Mesothelial cell of epicardium (in vitro differentiated cells): ENCODE measurements at places on chromosomes 11 and 22. TPM values are rescaled to one million over a fixed set of nuclear protein-coding genes. Genes with fewer than 3 reads are reported as not detected.

ENTHD1 gene
- total RNA-seq: not detected in 3 replicates

RAG2 gene
- not detected in 3 replicates for total RNA-seq

GRCh38 chr11:134533511-134533910 is 121.5 kb upstream of the B3GAT1 start:
- DNase-seq: no peak

- DNase-seq: peak; percentile 81
Measured at GRCh38 chr22:27238935-27239510, 562.5 kb downstream of the MN1 start.

DNA sequence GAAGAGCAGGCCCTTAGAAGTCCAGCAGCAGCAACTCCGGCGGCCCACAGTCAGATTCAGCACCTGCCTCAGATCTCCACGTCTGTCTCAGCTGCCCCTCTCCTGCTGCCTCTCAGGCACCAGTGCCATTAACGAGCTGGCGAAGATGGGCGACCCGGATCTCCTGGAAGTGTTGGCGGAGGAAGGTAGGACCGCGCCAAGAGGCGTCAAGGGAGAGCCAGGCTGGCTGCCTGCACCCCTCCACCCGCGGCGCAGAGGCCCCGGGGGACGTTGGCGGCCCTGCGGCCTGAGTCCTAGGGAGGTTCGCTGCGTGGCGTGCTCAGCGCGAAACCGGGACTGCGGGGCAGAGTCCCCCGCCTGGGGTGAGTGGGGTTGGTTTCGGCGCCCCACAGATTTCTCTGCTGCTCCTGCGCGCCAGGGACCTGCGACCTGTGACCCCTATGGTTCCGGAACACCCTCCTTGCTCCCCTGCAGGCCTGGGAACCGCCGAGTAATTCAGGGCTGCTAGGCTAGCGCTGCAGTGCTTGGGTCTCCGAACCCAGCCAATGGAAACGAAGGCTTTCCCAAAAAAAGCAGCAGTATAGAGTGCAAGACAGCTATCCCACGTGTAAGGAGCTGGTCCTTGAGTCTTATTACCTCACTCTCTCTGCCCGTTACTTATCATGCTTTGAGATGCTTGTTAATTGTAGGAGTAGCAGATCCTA is 615 bp downstream of the ANO5 start:
- DNase-seq: peak; percentile 53

DNA sequence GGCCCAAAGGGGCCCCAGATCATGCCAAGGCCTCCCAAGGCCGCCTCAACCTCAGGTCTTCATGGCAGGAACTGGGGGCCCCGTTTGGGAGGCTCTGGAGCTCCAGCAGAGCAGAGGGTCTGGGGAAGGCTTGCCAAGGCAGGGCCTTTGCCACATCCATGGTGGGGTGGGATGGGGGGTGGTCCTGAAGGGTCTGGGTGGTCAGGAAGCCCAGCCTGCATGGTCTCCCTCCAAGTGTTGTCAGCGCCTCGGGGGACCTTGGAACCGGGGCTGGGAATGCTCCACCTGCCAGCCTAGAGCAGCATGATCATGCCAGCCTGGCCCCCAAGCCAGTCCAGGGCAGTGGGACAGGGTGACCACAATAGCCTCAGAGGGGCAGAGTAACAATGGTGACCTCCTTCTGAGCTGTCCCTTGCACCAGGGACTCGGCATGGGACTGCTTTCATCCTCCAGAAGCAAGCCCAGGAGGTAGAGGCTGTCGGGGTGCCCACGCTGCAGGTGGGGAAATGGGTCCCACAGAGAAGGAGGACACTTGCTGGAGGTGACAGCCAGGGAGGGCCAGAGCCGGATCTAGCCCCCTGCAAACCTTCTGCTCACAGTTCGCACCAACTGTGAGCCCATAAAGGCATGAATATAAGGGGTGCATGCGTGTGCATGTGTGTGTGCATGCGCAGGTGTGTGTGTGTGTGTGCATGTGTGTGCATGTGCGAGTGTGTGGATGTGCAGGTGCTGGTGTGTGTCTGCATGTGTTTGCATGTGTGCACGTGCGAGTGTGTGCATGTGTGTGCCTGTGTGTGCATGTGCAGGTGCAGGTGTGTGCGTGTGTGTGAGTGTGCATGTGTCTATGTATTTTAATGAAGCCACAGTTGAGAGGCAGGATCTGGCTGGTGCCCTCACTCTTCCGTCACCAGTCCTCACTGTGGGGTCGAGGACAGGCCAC is 63.8 kb downstream of the MYEOV start:
- DNase-seq: no peak
